ENCODE measurements at places on chromosomes 2 and 18. TPM values are rescaled to one million over a fixed set of nuclear protein-coding genes. Genes with fewer than 3 reads are reported as not detected.

The CGREF1 gene
- total RNA-seq = 4.3 TPM

- no peak for DNase-seq
Observed at GRCh38 chr2:136534811-136535210, 230.5 kb upstream of the THSD7B start.

- DNase-seq = no peak
Observed at GRCh38 chr18:45518311-45519155, 96.7 kb upstream of the SLC14A2 start.

The TMEM17 gene
- total RNA-seq = 0.13 TPM

The TUBA4A gene
- total RNA-seq = 226 TPM

- peak; percentile 85 for DNase-seq
Observed at GRCh38 chr2:43225093-43225787, 1.2 kb downstream of the ZFP36L2 start.

The OR6B2 gene
- not detected for total RNA-seq

The TMEM198 gene
- total RNA-seq = 2.1 TPM

The IRS1 gene
- total RNA-seq = 4.0 TPM

- no peak for DNase-seq
Observed at GRCh38 chr2:233492078-233492477, 74.5 kb downstream of the USP40 start.

GRCh38 chr2:240479111-240479501 is 43.6 kb downstream of the GPC1 start:
- DNase-seq = no peak

- no peak for DNase-seq
Observed at GRCh38 chr18:51630706-51631105, 433.2 kb upstream of the MEX3C start.

The FLACC1 gene
- total RNA-seq = 0.76 TPM

The C2orf66 gene
- total RNA-seq = not detected

- no peak for DNase-seq
Observed at GRCh38 chr2:133640103-133640502, 71.8 kb upstream of the NCKAP5 start.

GRCh38 chr2:40955635-40956034 is 503.7 kb upstream of the SLC8A1 start:
- no peak for DNase-seq

GRCh38 chr2:167822690-167823465 is 424.5 kb downstream of the STK39 start:
- DNase-seq = no peak

- DNase-seq = no peak
Observed at GRCh38 chr18:77096936-77097886, 35.4 kb downstream of the MBP start.

DNA sequence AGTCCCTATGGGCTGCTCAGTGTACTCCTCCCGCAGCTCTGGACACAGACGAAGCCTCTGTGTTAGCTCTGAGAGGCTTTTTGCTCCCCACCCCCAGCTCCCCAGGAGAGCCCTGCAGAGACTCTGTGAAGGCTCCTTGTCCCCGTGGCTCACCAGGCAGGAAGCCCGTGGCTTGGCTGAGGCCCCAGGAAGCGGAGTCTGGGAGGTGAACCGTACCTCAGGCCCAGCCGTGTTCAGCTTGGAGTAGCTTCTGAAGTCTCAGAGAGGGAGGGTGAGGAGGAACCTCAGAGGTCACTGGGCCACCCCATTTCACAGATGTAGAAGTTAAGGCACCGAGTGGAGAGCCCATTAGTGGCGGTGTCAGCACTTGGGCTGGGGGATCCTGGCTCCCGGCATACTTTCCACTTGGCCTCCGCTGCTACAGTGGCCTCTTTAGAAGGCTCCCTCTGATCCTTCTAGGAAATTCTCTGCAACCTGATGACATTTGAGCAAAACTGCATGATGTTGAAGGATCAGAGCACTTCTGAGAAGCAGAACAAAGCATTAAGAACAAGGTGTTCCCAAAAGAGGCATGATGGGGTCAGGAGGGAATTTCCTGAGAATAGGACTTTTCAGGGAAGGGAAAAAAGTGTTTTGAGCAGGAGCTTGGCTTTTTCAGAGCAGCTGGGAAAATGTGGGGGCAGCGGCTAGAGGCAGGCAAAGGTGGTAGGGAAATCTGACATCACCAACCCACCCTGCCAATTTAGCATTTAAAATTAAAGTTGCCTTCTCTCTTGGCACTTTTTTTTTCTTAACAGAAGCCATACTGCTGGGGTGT is 79.1 kb downstream of the MCFD2 start:
- DNase-seq = no peak

The ACVR1C gene
- total RNA-seq = 1.7 TPM

DNA sequence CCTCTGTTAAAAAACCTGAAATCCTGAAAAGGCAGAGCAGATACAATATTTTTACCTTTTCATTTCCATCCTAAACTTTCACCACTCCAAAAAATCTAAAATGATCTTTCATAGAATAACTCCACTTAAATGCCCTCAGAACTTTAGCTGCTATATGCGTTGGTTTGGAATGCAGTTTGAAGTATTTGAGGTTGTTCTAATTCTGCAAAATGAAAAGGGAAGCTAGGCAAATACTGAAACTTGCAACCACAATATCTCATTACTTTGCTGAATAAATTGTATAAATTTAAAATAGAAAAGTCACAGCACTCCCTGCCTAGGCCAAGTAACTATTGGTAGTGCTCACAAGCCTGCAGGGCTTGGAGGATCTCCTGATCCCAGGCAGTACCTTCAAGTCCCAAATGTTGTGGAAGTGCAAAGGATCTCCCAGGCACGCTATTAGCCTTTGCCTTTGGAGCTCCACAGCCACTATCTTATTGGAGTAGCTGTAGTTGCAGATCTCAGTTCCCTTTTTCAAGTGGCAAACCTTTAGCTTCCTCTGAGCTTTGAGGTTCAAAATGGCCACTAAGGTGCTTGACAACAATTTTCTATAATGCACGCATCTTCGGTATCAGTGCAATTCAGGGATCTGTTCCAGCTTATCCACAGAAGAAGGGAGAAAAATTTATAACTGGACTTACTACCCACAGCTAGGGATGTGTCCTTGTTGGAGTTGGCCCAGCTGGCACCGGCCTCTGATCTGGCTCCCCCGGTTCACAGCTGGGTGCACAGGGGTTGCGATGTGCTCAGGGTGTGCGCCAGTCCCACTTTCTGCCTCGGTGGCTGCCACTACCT is 43.4 kb upstream of the ANKRD62 start:
- DNase-seq = no peak

DNA sequence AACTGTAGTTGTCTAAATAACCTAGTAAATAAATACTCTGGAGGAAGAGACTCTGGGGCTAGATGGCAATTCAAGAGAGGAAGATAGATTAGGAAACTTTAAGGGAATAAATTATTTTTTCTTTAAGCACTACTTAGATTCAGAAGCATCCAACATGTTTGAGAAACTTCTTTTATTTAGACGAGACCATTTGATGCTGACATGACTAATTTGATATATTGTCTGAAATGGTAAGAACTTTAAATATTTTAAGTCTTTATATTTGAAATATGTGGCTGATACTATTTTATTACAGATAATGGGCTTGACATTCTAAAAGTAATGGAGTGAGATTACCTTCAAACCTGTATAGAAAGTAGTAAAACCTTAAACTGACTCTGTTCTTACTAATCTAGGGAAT is 36.4 kb downstream of the PPIG start:
- DNase-seq = no peak

GRCh38 chr2:189327879-189328847 is 113.1 kb upstream of the WDR75 start:
- no peak for DNase-seq

The CHRNG gene
- total RNA-seq = not detected

DNA sequence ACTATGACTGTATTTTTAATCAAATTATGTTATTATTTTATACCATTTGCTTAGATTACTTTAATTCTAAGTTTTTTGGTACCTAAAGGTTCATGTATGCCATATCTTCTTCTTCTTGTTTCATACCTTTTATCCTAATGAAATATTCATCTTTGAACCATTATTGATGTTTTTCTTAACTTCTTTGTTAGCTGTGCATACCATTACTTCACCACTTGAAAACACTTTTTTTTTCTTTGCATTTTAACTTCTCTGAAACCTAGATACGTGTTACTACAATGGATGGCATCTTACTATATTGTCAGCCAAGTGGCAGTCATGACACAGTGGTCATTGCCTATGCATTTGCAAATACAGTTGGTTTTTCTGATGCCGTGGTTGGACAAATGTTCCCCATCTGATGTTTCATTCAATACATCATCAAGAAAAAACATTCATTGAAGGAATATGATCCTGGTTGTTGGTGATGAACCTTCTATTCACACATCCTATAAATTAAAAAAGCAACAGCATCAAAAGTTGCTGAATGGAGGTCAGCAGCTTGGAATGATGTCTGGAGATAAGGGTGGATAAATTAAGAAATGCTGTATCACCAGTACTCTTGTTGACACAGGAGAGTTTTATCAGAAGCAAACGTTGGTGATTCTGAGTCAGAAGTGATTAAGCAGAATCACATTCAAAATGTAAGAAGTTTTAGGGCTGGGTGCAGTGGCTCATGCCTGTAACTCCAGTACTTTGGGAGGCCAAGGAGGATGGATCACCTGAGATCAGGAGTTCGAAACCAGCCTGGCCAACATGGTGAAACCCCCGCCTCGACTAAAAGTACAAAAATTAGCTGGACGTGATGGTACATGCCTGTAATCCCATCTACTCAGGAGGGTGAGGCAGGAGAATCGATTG is 7.4 kb downstream of the IL36A start:
- no peak for DNase-seq

The IL36G gene
- not detected for total RNA-seq

The EGR4 gene
- 0.29 TPM for total RNA-seq

The FAP gene
- not detected for total RNA-seq

The BCL11A gene
- 0.45 TPM for total RNA-seq

The FTCDNL1 gene
- 2.0 TPM for total RNA-seq

The DSEL gene
- total RNA-seq = 0.13 TPM

GRCh38 chr2:239533569-239534316 is 132.9 kb upstream of the HDAC4 start:
- DNase-seq = no peak

GRCh38 chr2:7745369-7745768 is 828.2 kb downstream of the RNF144A start:
- DNase-seq = no peak

The IL1RN gene
- total RNA-seq = 0.50 TPM

The GPR35 gene
- total RNA-seq = 14.6 TPM

DNA sequence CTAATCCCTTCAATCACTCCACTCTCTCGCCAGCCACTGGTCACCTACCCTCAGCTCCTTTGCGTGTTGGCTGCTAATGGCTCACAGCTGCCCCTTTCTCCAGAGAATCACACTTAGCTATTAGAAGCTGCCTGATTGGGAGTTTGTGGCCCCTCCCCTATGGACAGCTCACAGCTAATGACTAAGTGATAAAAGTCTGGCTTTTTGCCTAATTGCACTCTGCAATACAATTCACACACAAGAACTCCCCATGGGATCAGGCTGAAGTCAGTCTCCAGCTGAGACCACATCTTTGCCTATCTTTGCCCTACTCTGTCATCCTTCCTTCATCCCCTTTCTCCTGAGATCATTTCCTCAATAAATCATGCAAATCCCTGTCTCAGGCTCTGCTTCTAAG is 701.9 kb upstream of the RAB6C start:
- DNase-seq = no peak

- DNase-seq = no peak
Observed at GRCh38 chr2:177036747-177037146, 175.8 kb upstream of the HNRNPA3 start.

GRCh38 chr2:55012672-55013484 is 37.4 kb downstream of the RTN4 start:
- no peak for DNase-seq

The UGT1A4 gene
- total RNA-seq = not detected

GRCh38 chr2:17728210-17728609 is 25.4 kb downstream of the SMC6 start:
- DNase-seq = no peak

The GLB1L gene
- 1.2 TPM for total RNA-seq

The CCDC93 gene
- total RNA-seq = 24.5 TPM

The PARD6G gene
- total RNA-seq = 0.16 TPM

The PARD3B gene
- total RNA-seq = 0.11 TPM
